NCI-H2081 treated with DMSO at 0.1 percent for 48 hours (cell line): ENCODE measurements at places on chromosomes 12 and 14.

GRCh38 chr12:107032266-107032665 lies 45.3 kb upstream of the MTERF2 start:
- no peak for DNase-seq

DNA sequence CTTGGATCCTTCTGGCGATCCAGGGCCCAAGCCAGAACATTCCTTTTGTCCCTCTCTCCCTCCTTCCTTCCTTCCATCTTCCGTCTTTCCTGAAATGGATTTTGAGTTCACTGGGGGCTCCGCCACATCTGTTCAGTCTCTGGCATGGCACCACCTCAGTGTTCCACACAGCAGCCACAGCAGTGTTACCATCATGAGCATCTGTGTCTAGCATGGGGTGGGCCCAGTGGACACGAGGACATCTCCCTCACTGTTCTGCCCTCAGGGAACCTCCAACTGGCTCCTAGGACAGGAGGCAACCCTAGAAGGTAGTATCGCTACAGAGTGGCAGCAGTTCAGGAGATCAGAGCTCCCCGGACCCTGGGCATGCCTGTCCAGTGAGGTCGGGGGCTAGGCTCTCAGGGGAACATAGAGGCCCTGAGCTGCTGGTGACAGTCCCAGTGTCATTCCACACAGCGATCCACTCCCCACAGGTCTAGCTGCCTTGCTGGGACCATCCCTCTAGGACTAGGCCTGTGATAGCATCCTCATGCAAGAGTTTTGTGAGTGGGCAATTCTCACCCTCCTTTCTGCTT lies 59.0 kb downstream of the GALNT16 start:
- no peak for DNase-seq

DNA sequence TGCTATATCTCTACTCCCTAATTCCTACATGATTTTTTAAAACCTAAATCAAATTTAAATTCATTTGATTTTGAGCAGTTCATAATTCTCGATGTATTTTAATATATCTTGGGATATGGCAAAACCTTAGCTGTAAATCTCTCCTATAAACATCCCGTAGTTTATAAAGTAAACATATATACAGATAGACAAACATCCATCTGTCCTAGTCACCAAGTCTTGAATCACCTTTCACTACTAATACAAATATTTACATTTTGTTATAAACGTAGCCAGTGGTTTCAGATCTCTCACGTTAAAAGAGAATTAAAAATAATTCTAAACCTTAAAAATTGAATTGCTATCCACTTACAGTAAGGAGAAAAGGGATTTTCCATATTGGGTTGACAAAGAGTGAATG lies 107.0 kb downstream of the TSHR start:
- DNase-seq = no peak

DNA sequence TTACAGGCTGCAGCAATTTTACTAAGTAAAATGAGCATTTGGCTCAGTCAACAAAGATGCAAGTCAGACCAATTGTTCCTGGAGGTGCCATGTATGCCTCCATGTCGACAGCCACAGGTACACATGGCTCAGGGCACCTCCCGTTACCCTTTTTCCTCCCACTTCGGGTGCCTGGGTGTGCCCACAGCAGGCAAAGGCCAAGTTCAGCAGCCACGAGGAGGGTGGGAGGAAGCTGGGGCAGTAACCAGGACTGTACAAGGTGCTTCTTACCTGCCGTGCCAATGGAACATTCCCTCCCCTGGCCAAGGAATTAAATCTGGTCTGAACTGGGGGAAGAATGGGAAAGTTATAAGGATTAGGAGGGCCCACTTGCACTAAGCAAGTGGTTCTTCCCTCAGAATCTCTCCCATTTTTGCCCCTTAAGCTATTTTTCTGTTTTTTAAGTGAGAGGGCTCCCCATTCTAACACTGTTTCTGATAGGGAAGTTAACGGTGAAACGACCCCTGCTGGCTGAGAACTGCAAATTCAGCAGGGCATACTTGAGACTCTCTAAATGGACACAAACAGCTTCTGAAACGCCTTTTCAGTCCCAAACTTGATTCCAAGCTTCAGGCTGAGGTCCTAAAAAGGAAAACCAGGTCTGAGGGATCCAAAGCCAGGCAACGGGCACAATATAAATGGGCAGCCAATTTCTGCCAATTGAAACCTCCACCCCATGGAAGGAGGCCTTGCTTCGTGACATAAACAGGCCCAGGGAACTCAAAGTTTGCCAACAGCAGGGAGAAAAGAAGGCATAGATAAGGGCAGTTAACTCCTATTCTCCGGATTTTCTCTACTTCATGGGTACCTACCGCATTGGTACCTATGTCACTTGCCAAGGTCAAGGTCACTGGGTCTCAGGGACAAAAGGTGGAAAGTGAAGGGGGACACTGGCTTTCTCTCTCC lies 24.8 kb downstream of the CLECL1 start:
- DNase-seq = no peak

- no peak for DNase-seq
Observed at GRCh38 chr12:99259040-99259934, 388.3 kb upstream of the GARIN6 start.

DNA sequence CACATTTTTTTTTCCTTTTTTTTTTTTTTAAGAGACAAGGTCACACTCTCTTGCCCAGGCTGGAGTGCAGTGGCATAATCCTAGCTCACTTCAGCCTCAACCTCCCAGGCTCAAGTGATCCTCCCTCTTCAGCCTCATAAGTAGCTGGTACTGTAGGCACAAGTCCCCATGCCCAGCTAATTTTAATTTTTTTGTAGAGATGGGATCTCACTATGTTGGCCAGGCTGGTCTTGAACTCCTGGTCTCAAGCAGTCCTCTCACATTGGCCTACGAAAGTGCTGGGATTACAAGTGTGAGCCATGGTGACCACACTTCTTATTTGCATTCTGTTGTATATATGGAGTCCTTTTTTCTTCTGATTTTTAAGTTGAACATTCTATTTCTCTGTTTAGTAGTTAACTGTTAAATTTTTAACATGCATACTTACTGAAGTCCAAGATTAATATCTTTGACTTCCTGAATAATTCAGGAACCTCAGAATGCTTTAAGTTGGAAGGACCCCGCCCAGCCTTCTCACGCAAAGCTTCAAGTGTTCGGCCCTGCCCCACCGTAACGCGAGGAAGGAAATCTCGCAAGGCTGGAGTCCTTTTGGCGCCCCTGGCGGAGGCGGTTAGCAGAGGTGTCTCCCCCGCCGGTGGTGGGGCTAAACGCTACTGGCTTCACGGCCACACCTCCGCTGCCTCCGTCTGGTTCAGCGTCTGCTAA lies 21.6 kb downstream of the SPATS2 start:
- DNase-seq = no peak

- no peak for DNase-seq
Observed at GRCh38 chr12:44819884-44820283, 56.2 kb downstream of the NELL2 start.

DNA sequence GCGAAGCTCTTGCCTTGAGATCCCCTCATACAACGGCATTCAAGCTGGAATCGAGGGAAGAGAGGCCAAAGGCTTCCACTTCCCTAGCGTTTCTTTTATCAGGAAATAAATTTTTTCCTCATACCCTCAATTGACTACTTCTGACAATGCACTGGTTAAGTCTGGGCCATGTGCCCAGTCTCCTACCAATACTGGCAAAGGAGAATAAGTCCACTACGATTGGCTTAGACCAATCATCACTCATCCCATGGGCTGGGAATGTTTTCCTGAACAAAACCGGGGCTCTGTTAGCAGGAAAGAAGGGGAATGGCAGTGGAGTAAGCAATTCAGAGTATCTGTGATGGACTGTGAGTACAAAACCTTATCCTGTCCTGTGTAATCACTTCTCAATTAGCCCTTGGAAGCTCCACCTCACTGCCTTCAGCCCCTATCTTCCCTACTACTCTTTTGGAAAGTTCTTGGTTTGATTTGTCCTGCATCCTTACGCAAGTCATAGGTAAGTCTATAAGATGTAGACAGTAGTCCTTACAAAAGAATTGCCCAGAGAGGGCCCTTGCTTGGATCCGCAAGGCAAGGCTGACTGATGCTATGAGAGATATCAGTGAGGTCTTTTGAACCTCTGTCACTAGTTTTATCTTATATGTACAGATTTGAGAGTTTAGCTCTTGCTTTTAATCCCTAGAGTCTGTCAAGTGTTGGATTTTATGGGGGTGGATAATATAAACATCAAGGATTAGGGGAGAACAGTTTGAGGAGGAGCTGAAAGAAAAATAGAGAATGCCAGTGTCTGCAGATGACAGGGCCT lies 36.3 kb upstream of the CDK17 start:
- DNase-seq = no peak

DNA sequence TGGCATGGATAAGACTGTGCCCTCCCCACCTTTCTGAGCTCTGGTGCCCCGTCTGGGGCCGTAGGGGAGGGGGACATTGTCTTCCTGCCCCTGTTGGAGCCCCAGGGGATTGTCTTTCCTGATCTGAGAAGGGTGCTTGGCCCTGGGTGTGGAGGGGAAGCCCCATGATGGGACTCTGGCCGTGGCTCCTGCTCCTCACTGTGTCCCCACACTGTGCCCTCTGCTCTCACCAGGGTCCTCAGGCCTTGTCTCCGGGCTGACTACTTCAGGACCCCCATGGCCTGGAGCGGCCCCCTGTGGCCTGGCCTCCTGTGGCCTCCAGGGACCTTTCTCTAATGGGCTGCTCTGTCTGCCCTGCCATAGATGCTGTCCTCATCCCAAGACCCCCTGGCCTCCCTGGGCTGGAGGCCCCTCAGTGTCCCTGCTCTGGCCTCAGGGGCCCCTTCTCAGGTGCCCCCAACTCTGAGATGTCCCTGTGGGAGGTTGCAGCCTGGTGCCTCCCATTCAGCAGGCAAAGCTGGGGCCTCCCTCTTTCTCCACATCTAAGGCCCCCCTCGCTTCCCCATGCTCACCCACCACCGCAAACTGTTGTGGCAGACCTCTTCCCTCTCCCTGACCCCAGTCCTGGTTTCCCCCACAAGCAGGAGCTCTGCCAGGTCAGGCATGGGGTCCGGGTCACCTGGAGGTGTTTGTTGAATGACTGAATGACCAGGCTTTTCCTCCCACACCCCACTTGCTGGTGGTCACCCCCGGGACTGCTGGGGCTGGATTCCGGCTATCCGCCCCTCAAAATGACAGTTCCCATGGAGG lies 4.0 kb downstream of the KIF26A start:
- DNase-seq = no peak

DNA sequence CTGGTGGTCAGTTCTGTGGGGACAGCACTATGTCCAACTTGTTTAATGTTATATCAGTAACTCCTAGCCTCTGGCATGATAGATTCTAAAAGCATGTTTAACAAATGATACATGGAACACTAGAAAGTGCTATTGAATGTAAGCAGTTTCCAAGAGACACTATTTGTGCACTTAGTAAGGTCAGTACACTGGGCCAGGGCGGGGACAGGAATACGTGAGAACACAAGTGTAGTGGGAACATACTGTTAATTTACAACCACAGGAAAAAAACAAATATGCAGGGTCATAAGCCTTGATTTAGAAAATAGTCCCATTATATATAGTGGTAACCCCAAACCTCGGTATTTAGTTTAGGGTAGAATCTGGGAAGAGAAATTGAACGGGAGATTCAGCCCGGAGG lies 88.9 kb upstream of the SLC38A2 start:
- no peak for DNase-seq

DNA sequence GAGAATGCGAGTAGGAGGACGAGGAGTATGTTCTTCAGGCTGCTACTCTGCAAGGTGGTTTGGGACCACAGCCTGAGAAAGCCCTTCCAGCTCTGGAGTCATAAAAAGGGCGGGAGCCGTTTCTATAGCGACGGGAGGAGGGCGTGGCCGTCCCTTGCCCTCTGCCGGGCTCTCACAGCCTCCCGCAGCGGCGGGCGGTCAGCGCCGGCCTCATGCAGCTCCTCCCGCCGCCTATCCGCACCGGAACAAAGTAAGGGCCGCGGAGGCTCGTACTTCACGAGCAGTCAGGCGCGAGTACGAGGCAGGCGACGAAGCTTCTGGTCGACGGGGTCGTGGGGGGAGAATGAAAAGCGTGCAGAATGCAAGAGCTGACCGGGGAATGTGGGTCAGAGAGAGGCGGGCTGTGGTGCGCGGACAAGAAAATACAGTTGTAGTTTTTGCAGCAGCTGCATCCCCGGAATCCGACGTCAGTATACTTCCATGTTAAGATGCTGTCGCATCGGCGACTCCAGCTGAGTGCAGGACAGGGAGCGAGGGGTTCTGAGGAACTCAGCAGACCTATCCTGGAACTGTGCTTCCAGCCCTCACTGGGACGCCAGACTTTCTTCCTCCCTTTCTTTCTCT lies at the start of gene DYRK4:
Gene DYRK4 (plus strand): TSS at position 175 of the 624 bp plus-strand sequence. CDS start 38 bp downstream, at position 213.
- no peak for DNase-seq

GRCh38 chr12:45611061-45611460 lies 118.4 kb upstream of the ARID2 start:
- DNase-seq = no peak
